ENCODE measurements at places on chromosomes 5 and 9.

GRCh38 chr5:2748179-2748860, 3.2 kb downstream of the IRX2 start:
- no peak for DNase-seq

GRCh38 chr5:34721327-34721726, 65.2 kb downstream of the RAI14 start:
- no peak for DNase-seq

- DNase-seq = no peak
Measured at GRCh38 chr5:135392256-135392655, 6.8 kb downstream of the MACROH2A1 start.

DNA sequence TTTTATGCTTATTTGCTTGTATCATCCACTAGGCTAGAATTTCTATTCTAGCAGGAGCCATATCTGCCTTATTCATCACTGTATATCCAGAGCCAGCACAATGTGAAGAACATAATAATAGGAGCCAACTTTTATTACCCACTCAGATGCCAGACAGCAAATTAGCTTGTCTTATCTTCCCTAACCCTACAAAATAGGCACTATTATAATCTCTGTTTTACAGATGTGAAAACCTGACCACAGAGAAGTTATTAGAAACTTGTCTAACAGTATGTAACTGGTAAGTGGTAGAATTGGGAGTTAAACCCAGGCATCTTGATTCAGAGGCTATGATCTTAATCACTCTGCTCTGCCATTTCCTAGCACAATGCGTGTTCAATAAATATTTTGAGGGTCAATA, 579.5 kb downstream of the CAAP1 start:
- DNase-seq = no peak

DNA sequence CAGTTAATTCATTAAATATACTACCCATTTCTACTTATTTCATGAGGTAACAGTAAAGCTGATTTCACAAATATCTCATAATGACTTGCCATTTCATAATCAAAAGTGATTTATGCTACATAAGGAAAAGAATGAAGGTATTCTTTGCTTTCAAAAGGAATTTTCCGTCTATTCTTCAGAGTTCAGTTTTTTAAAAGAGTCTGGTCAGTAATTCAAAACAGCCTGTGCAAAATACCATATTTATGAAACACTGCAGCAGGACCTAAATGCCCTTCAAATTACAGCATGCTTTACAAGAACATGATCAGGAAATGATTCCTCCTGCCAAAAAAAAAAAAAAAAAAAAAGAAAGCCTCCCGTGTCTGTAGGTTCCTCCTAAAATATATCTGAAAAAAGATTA, 154.7 kb downstream of the KIAA0825 start:
- no peak for DNase-seq

DNA sequence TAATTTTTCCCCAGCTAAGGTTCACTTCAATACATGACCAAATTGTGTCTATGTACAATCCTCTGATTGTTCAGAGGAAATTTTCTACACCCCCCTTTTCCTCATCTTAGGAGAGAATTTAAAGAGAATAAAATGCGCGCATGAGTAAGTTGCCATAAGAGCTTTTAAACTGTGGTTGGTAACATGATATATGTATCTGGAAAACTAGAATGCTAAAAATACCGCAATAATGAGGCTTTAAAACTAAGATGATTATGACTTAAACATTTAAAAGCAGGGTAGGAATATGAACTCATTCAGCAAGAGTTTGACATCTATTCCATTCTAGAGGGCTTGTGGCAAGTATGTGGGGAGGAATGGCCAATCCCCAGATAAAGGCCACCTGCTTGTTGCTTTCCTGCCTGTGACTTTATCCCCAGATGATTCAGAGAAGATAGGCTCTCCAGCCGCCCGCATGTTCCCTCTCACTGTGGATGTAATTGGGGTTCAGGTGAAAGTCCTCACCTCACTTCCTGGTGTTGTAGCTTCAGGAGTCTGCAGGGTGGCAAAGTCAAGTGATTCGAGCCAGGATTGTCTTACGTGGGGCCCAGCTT, 26.5 kb upstream of the BASP1 start:
- DNase-seq = no peak

GRCh38 chr9:7258688-7259396, 501.1 kb downstream of the KDM4C start:
- no peak for DNase-seq

DNA sequence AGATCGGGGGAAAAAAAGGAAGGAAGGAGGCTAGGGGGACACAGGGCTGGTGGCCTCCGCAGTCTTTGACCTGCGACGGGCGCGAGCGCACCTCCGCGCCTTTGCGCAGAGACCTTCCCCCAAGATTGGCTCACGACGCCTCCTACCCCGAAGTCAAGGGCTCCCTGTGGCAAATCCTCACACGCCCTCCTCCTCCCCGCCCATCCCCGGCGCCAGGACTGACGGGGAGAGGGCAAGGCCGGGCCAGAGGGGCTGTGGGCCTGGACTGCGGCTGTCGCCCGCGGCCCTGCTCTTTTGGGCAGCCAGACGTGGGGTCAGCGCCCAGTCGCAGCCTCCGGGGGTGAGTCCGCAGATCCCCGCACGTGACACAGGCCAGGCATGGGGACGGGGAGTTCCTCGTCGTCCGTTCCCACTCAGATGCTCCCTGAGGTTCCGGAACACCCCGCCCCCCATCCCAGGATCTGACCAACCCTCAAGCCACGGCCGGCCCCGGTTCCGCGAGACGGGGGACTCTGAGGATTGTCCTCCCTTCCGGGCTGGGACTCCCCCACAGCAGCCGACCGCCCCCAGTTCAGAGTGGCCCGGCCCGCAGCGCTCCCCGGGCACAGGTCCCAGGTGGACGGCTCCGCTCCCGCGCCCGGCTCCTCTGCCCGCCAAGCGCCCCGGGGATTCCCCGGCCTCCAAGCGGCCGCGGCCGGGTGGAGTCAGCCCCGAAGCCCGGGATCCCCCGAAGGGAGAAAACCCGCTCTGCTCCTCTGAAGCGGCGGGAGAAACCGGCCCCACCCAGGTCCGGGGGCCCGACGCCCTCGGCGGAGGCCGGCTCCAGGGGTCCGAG, 543 bp upstream of the ANKRD33B start:
- DNase-seq = no peak

- no peak for DNase-seq
Measured at GRCh38 chr9:107732781-107733522, 243.4 kb upstream of the KLF4 start.

- DNase-seq = no peak
Measured at GRCh38 chr9:132040808-132041207, 38.9 kb downstream of the MED27 start.

GRCh38 chr5:144377207-144377606, 206.5 kb downstream of the KCTD16 start:
- DNase-seq = no peak

- no peak for DNase-seq
Measured at GRCh38 chr9:124419832-124420489, 4.7 kb upstream of the PSMB7 start.

- no peak for DNase-seq
Measured at GRCh38 chr5:92976156-92976555, 604.9 kb downstream of the NR2F1-AS1 start.

DNA sequence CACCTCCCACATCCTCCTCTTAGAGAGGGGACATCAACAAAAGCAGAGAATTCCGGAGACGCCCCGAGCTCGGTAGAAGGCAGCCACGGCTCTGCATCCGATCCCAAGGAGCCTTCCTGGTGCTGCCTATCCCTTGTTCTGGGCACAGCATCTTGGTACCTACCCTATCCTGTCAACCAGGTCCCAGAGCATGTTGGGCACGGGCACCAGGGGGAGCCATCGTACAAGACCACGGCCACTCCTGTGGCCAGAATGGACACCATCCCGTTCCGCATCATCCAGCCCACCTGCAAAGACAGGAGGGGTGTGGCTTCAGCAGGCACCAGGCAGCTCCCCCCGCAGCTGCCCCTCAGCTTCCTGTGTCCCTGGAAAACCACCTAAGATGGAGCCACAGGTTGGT, 62.7 kb upstream of the ZNF354A start:
- DNase-seq = no peak

DNA sequence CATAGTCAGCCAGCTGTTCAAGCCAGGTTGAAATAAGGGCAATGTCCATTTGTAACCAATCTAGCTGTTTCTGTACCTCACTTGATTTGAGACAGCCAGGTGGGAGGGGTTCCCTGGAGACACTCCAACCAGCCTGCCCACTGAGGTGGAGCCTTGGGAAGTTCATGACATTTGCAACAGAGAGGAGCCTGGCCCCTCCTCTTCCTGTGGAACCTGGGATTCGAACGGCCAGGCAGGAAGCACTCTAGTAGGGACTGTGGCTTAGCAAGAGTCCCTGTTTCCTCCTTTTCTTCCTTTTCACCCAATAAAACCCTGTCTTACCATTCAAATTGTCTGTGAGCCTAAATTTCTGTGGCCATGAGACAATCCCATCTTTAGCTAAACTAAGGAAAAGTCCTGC, 312.3 kb upstream of the NMUR2 start:
- no peak for DNase-seq

- DNase-seq = no peak
Measured at GRCh38 chr9:72292256-72292682, 72.7 kb downstream of the ZFAND5 start.

DNA sequence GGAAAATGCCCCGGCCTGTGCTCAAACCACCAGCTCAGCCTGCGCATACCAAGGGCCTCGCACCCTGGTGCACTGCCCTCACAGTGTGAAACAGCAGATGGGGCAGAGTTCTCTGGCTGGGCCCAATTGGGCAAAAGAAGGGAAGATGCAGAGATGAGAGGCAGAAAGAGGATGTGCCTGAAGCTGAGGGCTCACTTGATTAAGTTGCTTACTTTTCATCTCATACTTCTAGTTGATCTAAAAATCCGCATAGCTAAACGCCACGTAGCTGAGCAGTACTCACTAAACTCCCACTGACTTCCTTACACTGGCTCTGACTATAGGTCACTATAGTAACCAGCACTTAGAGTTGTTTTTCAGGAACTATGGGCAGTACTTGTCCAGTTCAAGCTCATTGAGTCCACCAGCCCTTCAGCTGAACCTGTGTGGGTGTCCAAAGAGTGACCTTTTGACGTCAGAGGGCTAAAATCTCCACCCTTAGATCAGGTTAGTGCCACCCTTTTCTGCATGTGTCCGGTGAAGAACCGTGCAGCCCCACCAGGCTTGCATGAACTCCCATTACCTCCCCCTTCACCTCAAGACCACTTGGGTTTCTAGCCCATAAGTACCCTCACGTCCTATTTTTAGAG, 215.2 kb downstream of the AUH start:
- no peak for DNase-seq

- no peak for DNase-seq
Measured at GRCh38 chr5:136309932-136310598, 55.3 kb downstream of the TRPC7 start.

DNA sequence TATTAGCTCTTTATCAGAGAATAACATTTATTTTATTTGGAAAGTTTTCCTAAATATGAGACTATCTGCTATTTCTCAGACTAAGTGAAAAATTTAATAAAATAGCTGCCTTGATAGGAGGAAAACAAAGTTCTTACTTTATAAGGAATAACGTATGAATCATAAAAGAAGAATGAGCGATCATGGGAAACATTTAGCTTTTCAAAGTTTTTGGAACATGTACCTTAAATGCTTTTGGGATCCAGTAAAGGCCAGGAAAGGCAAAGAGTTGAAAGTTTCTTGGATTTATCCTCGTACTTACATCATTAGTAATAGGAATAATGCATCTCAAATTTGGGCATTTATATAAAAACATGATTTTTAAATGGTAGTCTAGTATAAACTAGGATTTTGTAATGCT, 19.4 kb downstream of the OGN start:
- DNase-seq = no peak

GRCh38 chr9:23663946-23664345, 162.1 kb downstream of the ELAVL2 start:
- DNase-seq = no peak

GRCh38 chr5:56674441-56674840, 140.9 kb upstream of the MAP3K1 start:
- DNase-seq = no peak

DNA sequence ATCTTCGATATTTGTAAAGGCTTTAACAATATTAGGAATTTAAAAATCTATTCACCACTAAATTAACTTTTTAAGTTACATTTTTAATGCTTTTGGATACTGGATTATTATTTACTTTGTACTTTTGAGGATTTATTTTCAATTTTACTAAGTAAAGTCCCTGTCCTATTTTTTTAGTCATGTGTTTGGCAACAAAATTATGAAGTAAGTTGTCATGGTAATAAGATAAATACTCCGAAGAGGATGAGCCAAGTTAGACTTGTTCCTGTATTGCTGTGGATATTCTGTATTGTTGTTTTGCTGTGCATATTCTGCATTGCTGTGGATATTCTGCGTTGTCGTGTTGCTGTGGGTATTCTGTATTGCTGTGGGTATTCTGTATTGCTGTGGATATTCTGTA, 210.1 kb downstream of the MTRR start:
- DNase-seq = no peak

DNA sequence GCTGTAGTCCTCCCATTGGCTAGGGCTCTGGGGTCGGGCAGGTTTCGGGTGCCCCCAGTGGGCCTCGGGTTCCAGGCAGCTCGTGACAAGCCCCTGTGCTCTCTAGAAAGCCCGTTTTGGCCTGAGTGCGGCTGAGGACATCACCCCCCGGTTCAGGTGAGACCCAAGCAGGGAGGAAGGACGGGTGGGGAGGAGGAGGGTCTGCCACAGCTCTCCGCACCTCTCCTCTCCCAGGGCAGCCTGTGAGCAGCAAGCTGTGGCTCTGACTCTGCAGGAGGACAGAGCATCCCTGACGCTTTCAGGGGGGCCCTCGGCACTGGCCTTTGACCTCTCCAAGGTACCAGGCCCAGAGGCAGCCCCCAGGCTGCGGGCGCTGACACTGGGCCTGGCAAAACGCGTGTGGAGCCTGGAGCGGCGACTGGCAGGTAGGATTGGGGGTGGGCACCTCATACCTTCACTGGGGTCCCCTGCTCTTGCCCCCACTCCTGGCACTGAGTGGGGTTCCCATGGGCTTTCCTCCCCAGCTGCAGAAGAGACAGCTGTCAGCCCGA, 672 bp downstream of the PAXX start:
- DNase-seq = no peak

- DNase-seq = no peak
Measured at GRCh38 chr5:178246624-178247279, 14.2 kb upstream of the PHYKPL start.

GRCh38 chr9:71285191-71285656, 163.8 kb upstream of the TRPM3 start:
- peak; percentile 22 for DNase-seq

DNA sequence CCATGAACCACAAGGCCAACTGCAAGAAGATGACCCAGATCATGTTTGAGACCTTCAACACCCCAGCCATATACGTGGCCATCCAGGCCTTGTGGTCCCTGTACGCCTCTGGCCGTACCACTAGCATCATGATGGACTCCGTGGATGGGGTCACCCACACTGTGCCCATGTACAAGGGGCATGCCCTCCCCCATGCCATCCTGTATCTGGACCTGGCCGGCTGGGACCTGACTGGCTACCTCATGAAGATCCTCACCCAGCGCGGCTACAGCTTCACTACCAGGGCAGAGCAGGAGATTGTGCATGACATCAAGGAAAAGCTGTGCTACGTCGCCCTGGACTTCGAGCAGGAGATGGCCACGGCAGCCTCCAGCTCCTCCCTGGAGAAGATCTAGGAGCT, 153.7 kb downstream of the CAVIN4 start:
- no peak for DNase-seq

GRCh38 chr9:1522219-1522767, 472.1 kb downstream of the DMRT2 start:
- no peak for DNase-seq

Measured in NCI-H2107 (cell line).